H1 (cell line): ENCODE measurements at places on chromosomes 16 and 17. TPM values are rescaled to one million over a fixed set of nuclear protein-coding genes. Genes with fewer than 3 reads are reported as not detected.

MPHOSPH6 gene
- total RNA-seq: 32.9 and 35.2 TPM in 2 replicates

DNA sequence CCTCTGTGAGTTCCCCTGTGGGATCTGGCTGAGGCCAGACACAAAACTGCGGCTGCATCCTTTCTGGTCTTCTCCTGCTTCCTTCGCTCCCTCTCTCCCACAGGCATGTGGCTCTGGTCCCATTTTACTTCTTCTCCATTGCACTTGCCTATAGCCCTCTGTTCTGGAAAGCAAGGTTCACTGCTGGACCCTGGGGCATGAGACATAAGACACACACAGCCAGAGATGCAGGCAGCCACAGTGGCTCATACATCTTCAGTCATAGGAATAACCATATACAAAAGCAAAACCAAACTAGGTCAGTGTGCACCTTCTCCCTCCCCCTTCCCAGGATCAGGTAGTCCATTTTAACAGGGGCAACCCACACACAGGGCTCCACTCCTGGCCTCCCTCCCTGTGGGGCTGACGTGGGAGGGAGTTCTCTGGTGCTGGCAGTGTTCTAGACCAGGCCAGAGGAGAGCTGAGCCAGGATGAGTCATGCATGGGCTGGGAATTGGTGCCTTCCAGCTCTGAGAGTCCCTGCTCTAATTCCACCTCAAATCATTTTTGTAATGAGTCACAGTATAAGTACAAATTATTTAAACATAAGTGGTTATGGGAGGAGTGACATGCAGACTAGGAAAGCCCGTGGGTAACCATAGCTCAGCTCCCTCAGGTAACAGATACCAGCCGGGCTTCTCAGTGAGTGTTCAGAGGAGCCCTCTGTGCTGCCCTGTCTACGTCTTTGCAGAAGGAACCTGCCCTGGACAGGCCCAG lies 58.0 kb downstream of the ASIC2 start:
- H3K27ac ChIP-seq: no peak overlapping the region
- no peak for DNase-seq
- 0 out of 2 replicates have a peak, but pooled peaks cover 2% of the 10 kb centered on the region for H3K4me1 ChIP-seq

- no peak for DNase-seq
- no peaks in the 10 kb centered on the region for H3K36me3 ChIP-seq
- H3K4me1 ChIP-seq: no peaks in the 10 kb centered on the region
- no peak overlapping the region for H3K27ac ChIP-seq
- H3K4me3 ChIP-seq: no peak overlapping the region
- H3K27me3 ChIP-seq: no peaks in the 10 kb centered on the region
These were observed 1299.4 kb downstream of the TP53TG3F start for GRCh38 chr16:34758835-34759234.

DNA sequence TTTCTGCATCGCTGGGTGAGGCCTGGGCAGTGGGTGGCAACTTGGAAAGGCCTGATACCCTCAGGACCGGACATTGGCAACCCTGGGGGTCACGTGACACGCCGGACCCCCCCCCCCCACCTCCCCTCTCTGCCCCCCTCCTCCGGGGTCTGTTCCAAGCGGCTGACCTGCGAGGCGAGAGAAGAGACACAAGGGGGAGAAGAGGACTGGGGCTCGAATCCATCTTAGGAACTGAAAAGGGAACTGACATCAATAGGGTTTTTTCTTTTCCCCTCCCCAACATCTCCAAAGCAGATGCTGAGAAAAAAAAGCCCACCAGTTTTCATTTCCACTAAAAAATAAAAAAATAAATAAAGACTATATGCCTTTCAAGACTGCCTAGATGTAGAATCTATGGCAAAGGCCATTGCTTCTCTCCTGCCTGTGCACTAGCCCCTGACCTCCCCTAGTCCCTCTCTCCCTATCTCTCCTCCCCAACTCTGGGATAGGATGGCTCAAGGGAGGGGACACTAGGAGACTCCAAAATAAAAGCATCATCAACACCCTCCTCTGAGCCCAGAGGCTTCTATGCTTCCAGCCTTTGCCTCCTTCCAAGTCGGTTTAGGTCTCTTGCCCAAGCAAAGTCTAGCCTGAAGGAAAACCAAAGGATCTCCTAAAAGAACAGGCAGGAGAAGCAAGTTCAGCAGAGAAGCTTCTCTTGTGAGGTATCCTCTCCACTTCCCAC lies 7.7 kb upstream of the HOXB2 start:
- H3K27ac ChIP-seq: no peak overlapping the region
- H3K27me3 ChIP-seq: peaks cover 99% of the 10 kb centered on the region
- no peaks in the 10 kb centered on the region for H3K36me3 ChIP-seq
- no peak for DNase-seq
- no peak overlapping the region for H3K4me3 ChIP-seq

GRCh38 chr16:85579191-85579590 lies 33.9 kb upstream of the GSE1 start:
- H3K27ac ChIP-seq: no peak overlapping the region
- H3K36me3 ChIP-seq: no peaks in the 10 kb centered on the region
- H3K4me3 ChIP-seq: peak overlapping the region; percentile 32; the same call in 1 of the 2 replicates
- peaks cover 69% of the 10 kb centered on the region for H3K4me1 ChIP-seq
- no peak for DNase-seq

- no peak overlapping the region for H3K27ac ChIP-seq
- H3K4me3 ChIP-seq: no peak overlapping the region
These were observed 71.1 kb downstream of the N4BP1 start for GRCh38 chr16:48538746-48539484.

PPP1R1B gene
- 9.4 and 10.7 TPM in 2 replicates for total RNA-seq

GRCh38 chr17:3256575-3256974 lies 41.6 kb downstream of the OR3A1 start:
- H3K4me3 ChIP-seq: no peak overlapping the region
- H3K36me3 ChIP-seq: no peaks in the 10 kb centered on the region
- DNase-seq: no peak
- H3K27me3 ChIP-seq: no peaks in the 10 kb centered on the region
- H3K4me1 ChIP-seq: no peaks in the 10 kb centered on the region

DNA sequence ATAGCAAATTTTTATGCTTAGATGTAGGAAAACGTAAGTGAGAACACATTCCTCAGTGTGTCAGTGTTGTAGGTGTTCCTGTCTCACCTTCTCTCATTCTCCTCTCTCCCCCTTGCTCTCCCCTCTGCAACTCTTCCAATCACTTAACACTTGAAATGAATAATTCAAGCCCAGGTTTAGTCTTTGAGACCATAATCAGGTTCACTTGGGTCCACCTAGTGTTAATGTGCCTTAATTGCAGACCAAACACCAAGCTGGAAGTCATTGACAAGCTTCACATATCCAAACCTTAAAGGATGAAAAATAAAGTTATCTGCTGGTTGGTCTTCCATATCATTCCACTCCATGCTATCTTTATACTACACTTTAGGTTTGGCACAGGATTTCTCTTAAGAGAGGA lies 37.0 kb downstream of the STXBP4 start:
- no peak overlapping the region for H3K27ac ChIP-seq
- H3K36me3 ChIP-seq: no peaks in the 10 kb centered on the region
- H3K4me1 ChIP-seq: no peaks in the 10 kb centered on the region
- no peak overlapping the region for H3K4me3 ChIP-seq
- DNase-seq: no peak
